ENCODE measurements at places on chromosomes 6 and 20.
A peak's percentile ranks its signal among the peaks of the same experiment; 100 is the strongest.

DNA sequence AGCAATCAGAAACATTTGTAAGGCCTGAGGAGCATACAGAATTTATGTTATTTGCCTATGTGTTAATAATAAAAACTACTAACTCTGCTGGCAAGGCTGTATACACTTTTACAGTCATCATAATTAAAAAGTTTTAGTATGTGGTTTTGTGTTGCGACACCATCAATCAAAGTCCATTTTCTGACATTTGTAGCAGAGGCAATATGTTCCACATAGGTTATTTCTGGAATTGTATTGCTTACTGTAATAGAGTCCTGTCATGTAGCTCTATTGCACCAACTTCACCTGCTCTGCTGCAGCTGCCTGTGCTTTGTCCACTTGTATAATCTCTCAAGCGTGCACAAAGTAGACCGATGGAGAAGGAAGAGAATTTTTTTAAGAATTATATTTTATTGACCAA is 501.8 kb downstream of the HACE1 start:
- DNase-seq: no peak

- no peak for DNase-seq
Measured at GRCh38 chr6:104050455-104050854, 809.3 kb downstream of the HACE1 start.

- peak; percentile 96 for DNase-seq
Measured at GRCh38 chr20:4795394-4795793, 73.7 kb downstream of the PRND start.

DNA sequence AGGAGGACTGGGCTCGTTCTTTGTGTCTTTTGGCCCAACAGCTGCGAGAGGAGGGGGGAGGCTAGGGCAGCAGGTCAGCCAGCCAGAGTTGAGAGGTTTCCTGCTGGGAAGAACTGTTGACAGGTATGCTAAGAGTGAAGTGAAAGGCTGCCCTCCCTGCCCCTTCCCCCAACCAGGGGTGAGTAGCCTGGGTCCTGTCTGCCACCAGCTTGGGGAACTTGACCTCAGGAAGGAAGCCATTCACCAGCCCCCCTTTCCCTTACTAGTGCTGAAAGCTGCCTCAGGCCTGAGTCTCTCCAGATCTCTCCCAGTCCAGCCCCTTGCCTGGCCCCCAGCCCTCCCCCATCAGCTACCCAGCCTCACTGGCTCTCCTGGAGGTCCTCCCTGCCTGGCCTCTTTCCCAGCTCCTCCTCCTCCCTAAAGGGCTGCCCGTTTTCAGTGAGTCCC is 20.7 kb upstream of the ZNF76 start:
- DNase-seq: no peak

DNA sequence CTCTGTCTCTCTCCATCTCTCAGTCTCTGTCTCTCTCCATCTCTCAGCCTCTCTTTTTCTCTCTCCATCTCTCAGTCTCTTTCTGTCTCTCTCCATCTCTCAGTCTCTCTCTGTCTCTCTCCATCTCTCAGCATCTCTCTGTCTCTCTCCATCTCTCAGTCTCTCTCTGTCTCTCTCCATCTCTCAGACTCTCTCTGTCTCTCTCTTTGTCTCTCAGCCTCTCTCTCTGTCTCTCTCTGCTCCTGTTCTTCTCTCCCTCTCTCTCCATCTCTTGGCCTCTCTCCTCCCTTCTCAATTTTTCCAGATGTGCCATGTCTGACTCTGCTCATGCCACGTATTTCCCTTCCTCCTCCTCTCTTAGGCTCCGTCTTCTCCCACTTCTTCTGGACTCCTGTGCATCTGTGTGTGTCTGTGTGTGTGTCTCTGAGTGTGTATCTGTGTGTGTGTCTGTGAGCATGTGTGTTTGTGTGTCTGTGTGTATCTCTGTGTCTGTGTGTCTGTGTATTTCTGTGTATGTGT is 72.7 kb downstream of the SRC start:
- no peak for DNase-seq

GRCh38 chr6:150999576-150999975 is 134.1 kb downstream of the MTHFD1L start:
- no peak for DNase-seq

GRCh38 chr20:6360766-6361165 is 237.9 kb upstream of the FERMT1 start:
- no peak for DNase-seq

DNA sequence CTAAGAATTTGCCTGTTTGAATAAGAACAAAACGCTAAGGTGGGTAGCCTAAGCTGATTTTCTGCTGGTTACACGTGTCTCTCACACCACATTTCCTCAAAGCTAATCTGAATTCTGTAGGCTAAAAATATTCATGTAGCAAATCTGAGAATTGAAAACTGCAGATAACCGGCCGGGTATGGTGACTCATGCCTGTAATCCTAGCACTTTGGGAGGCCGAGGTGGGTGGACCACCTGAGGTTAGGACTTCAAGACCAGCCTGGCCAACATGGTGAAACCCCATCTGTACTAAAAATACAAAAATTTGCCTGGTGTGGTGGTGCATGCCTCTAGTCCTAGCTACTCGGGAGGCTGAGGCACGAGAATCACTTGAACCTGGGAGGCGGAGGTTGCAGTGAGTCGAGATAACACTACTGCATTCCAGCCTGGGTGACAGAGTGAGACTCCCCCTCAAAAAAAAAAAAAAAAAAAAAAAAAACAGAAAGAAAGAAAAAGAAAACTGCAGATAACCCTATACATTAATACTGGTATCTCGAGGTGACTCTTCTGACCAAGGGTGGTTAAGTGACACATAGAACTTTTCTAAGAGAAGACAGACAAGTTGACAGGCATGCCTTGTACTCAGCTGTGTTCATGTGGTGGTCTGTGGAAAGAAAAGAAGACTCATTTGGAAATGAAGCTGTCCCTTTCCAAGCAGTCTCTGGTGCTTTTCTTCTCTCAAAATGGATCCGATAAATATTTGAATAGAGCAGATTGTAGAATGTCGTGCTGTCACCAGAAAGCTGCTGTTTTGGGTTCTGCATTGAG is 24.7 kb upstream of the ASXL1 start:
- DNase-seq: no peak

DNA sequence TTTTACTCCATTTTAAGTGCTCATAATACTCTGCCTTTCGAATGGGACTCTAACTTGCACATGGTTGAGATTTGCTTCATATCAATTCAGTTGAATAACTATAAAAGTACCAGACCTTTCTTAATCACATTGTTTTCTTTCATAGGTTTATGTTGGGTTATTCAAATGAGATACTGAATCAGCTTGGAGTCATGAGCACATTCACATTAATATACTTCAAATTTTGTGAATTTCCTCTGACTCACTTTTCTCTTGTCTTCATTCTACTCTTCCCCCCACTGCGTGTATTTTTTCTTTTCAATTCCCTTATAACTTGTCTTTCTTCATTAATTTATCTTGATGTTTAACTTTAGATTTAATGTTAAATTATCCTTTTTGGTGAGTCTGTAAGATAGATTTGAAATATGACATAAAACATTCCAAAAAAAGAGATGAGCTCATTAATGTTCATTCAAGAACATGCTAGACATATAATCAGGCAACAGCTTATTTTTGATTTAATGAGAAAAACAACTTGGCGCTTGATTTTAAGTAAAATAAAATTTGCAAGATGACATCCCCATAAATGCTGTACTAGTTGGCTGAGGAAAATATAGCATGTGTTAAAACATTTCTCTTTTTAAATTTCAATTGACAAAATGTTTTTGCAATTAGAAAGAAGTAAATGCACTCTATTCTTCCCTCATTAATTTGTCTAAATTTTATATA is 736.0 kb downstream of the CD109 start:
- DNase-seq: no peak

DNA sequence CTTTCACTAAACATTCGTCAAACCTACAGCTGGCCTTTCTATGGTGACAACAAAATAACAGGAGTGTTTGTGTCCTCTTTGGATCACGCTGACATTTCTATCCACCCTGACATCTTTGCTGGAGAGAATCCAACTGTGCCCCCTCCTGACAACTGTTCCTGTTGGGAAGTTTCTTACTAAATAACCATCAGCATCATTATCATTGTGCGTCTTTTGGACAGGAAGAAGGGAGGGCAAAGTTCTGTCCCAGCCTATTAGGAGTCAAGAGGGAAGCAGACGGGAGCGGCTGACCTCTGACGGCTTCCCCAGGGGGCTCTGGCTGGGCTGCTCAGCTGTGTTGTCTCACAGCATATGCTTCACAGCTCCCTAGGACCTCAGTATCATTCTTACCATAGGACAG is 195.9 kb upstream of the SULF2 start:
- DNase-seq: no peak

DNA sequence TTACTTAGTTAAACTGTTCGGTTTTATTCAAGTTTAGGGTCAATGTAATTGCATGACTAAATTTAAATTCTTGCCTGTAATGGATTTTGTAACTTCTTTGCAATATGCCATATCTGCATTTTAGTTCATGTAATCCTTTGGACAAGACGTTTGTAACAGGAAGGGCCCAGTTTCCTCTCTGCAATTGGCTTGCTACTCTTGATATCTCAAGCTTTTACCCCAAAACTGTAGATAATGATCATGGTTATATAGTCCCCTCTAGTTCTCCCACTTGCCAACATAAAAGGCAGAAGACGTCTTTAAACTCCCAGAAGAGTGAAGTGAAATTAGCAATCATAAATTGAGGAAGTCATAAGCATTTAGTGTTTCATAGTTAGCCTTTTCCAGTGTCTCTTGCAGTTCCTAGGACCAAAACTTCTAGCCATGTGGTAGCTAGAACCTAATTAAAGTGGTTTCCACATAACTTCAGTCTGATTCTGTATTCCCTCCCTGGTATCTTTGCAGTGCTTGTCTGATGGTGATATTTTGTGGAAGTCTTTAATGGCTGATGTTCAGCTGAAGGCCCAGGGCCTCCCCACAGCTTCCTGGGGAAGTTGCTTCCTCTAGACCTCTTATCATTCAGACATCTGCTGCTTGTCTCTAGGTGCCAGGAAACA is 117.8 kb upstream of the SUPT3H start:
- peak; percentile 82 for DNase-seq

All from hematopoietic multipotent progenitor cell (in vitro differentiated cells).